ENCODE measurements at places on chromosomes 3 and 15.
A peak's percentile ranks its signal among the peaks of the same experiment; 100 is the strongest.

DNA sequence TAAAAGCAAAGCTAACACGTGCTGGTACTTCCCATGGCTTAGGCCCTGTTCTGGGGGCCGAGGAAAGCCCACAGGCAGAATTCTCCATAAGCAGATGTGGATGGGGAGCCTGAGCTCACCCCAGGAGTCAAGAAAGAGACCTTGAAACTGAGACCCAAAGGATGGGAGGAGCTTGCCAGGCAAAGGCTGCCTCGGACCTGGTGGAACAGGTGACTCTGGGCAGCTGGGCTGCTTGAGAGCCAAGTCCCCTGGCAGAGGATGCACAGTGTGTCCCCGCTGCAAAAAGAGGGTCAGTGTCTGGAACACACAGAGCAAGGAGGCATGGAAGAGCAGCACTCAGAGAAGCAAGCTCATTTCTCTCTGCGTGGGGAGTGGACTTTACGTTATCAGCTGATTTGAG lies 528.7 kb downstream of the GABRG3 start:
- DNase-seq = no peak

GRCh38 chr15:65948383-65948782 lies 79.1 kb downstream of the RAB11A start:
- DNase-seq = no peak

- DNase-seq = no peak
These were observed 7.7 kb downstream of the ALG3 start for GRCh38 chr3:184241141-184241446.

GRCh38 chr15:48501208-48501607 lies 144.3 kb downstream of the FBN1 start:
- DNase-seq = no peak

- DNase-seq = no peak
These were observed 72.8 kb upstream of the ACAD9 start for GRCh38 chr3:128806588-128806987.

- DNase-seq = no peak
These were observed 872.3 kb downstream of the ROBO1 start for GRCh38 chr3:78895528-78895927.

GRCh38 chr3:33931512-33931911 lies 133.1 kb downstream of the PDCD6IP start:
- no peak for DNase-seq

- peak; percentile 24 for DNase-seq
These were observed 44.8 kb downstream of the SLCO2A1 start for GRCh38 chr3:133984975-133985374.

GRCh38 chr15:69046781-69047180 lies 32.3 kb downstream of the NOX5 start:
- no peak for DNase-seq

DNA sequence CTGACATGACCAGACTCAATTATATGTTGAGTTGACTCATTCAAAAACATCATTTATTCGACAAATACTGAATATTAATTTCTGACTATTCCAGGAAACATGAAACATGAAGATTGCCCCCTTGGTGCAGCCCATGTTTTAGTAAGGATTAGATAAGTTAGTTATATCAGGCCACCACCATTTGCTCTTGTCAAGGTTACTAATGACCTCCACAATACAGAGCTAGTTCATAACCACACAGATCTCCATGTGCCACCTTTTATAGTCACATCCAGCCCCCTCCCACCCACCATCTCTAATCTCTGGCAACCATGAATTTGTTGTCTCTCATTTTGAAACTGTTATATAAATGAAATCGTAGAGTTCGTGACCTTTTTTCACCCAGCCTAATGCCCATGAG lies 15.7 kb downstream of the KLHL18 start:
- DNase-seq = no peak

DNA sequence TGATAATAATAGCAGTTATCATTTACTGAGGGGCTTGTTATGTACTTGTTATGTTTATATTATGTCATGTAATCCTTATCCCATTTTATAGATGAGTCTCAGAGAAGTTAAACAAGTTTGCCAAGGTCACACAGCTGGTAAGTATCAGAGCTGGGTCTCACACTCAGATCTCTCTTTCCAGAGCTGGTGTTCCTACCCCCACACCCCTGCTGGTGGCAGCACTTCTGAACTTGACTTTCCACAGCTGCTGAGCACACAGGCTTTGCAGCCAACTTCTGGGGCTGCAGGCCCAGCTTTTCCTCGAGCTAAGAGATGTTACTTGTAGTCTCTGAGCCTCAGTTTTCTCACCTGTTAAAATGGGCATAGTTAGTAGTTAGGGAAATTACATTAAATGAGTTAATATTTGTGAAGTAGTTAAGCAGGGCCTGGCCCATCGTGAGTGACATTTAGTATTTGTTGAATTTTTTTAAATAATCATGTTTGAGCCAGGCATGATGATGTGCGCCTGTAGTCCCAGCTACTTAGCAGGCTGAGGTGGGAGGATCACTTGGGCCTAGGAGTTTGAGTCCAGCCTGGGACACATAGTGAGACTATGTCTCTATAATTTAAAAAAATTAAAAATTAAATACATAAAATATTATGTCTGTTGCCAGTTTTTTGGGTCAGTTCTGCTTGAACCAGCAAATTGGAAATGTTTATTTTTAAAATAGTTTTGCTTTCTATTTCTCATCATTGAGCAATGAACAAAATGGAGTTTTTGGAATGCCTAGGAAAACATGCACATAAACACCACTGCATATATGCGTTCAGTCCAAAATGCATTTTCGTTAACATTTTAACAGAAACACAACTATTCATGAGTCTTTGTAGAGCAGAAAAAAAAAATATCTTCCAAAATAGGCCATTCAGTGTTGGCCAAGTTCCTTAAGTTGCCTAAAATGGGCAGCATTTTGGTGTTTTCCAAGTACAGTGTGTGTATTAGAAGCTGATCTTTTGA lies 87.3 kb downstream of the SMAD6 start:
- DNase-seq = peak; percentile 74

GRCh38 chr3:172171396-172172075 lies 132.2 kb downstream of the FNDC3B start:
- no peak for DNase-seq

GRCh38 chr15:38896647-38897046 lies 332.0 kb upstream of the RASGRP1 start:
- DNase-seq = no peak

GRCh38 chr15:100049936-100050876 lies 291.6 kb downstream of the ADAMTS17 start:
- DNase-seq = no peak

DNA sequence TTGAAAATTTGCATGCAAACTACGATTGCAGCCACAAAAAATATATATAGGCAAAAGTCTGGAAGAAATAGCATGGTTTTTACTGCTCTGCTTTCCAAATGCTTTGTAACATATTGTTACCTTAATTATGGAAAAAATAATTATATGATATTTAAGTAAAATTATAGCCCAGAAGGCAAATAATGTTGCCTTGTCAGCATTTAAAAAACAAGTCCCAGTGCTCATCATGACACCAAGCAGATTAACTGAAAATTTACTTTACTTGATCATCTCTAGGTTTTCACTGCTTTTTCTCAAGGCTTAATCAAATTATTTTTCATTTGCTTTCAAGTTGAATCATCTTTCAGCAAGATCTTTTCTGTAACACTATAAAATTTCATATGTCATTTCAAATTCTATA lies 262.9 kb downstream of the ZMAT3 start:
- DNase-seq = no peak

DNA sequence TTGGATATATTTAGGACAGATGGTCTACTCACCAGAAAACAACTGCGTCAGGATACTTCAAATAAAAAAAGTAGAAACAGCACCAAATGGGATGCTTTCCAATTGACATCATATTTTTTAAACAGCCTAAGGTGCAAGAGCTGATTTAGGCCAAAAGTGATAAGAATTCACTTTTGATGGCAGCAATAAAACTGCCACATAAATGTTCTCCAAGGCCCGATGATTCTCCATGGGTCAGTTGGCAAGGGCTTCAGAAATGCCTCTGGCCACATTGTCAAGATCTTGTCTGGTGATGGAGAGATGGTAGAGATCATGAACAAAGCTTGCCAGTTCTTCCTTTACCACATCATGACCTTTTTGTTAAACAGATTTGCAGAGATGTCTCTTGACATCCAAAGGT lies 38.9 kb downstream of the LDHAL6B start:
- no peak for DNase-seq

- no peak for DNase-seq
These were observed 2.3 kb upstream of the GP5 start for GRCh38 chr3:194401346-194401745.

- DNase-seq = no peak
These were observed 4.2 kb downstream of the PLCL2 start for GRCh38 chr3:16888785-16889607.

DNA sequence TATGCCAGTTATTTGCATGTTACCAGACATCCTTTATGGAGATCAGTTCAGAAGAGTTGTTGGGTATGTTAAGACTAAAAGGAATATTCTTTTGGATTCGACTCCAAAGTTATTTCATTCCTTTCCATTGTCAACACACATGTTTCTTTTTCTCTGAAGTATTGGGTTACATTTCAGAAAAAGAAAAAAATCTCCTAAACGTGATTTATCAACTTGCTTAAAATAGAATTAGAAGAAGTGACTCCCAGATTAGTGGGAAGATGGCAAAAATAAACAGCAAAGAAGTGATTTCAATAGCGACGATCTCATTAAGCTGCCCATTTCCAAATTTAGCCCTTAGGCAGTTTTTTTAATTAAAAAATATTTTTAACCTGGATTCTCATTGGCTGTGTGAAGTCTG lies 85.4 kb downstream of the TIGIT start:
- DNase-seq = no peak

DNA sequence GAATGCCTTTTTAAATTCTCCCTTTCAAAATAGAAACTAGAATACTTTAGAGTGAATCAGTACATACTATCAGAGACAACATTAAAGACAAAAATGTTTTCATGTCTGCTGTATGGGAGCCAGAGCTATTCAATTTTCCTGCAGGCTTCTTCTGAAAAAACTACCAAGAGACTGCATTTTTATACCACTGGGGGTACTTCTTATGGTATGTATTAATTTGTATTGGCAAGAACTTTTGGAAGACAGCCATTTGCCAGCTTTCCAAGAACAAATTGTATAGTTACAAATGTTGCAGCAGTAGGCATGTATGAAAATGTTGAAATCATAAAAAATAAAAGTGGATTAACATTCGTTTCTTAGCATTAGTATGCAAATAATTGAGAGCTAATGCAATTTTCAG lies 1010.0 kb upstream of the CADM2 start:
- no peak for DNase-seq

- no peak for DNase-seq
These were observed 11.0 kb downstream of the SH3BP5 start for GRCh38 chr3:15321349-15321748.

DNA sequence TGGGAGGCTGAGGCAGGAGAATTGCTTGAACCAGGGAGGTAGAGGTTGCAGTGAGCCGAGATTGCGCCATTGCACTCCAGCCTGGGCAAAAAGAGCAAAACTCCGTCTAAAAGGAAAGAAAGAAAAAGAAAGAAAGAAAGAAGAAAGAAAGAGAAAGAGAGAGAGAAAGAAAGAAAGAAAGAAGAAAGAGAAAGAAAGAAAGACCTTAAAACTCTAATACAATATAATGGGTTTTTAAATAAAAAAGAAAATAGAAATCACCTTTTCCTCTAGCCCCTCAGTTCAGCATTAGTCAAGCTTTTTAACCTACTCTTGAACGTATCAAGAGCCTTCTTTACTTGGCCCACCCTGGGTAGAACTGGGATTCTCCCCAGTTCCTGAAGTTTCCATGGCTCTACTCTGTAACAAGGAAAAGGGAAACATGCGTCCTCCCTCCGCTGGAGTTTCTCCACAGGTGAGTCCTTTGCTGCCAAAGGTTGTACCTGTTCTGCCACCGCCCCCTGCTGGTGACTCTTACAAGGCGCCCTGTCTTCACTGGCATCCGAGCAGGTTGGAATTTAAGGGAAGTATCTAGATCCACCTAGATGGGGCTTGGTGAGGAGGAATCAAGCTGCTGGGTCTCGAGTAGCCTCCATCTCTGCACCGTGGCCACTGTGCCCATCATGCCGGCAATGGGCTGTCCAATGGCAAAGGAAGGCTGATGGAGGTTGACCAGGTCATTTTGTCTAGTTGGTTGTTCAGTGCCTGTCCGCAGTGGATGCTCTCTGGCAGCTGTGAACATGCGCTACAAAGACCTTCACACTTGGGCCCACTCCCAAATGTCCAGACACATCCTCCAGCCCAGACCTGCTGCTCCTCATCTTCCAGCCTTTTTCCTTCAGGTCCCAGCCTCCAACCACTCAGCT lies 20.6 kb upstream of the EPHB3 start:
- peak; percentile 38 for DNase-seq

- peak; percentile 38 for DNase-seq
These were observed 951 bp downstream of the FOXL2 start for GRCh38 chr3:138945709-138946662.

GRCh38 chr3:60175680-60176079 lies 1075.6 kb downstream of the FHIT start:
- no peak for DNase-seq

DNA sequence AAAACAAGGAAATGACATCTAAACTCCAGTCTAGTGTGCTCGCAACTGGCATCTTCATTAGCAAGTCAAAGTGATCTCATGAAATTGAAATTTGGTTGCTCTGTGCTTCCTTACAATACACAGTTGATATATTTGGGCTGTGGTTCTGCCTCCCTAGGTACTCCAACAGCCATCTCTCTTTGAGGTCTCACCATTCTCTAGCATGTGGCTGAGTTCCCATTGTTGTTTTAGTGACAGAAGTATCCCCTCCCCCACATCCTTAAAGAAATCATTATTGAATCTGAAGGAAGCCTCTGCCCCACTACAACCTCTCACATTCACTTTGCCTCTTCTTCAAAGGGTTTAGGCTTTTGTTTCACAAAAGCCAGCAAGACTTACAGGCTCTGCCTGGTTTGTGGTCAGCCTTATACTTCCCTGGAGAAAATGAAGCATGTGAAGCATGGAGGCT lies 516.5 kb downstream of the NLGN1 start:
- no peak for DNase-seq

GRCh38 chr3:130085881-130086280 lies 4.2 kb downstream of the ALG1L2 start:
- no peak for DNase-seq

GRCh38 chr15:65819563-65819960 lies 27.5 kb upstream of the DENND4A start:
- DNase-seq = no peak

- no peak for DNase-seq
These were observed 1354.7 kb upstream of the EPHA6 start for GRCh38 chr3:95459706-95460105.

DNA sequence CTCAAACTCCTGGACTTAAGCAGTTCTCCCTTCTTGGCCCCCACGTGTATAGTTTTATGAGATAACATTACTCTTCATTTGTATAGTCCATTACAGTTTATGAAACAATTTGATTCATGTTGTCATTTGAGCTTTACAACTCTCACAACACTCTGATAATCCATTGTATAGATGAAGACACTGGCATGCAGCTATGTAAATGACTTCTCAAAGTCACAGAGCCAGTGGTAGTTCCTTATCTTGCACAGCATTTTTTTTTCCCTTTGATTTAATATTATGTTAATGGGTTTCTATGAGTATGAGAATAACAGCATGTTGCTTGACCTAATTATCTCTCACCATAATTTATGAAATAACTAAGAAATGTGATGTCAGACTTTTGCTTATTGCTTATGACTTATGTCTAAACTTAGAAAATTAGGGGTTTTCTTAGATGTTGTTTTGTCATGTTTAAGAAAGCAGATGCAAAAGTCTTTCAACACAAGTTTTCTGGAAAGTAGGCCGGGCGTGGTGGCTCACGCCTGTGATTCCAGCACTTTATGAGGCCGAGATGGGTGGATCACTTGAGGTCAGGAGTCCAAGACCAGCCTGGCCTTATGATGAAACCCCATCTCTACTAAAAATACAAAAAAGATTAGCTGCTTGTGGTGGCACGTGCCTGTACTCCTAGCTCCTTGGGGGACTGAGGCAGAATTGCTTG lies 13.3 kb downstream of the VPS8 start:
- DNase-seq = no peak

GRCh38 chr15:33857726-33858125 lies 110.6 kb upstream of the CHRM5 start:
- no peak for DNase-seq

All from fibroblast of mammary gland (primary cell).